ENCODE measurements at places on chromosomes 2 and 18. TPM values are rescaled to one million over a fixed set of nuclear protein-coding genes. Genes with fewer than 3 reads are reported as not detected.

Gene FIGLA
- total RNA-seq = not detected

Gene CSRNP3
- 2.1 TPM for total RNA-seq

Gene RTP5
- total RNA-seq = not detected

Gene LYG1
- not detected for total RNA-seq

Gene CCDC148
- 0.35 TPM for total RNA-seq

Gene TGFA
- total RNA-seq = 1.7 TPM

Gene HOXD4
- not detected for total RNA-seq

Gene C1QL2
- not detected for total RNA-seq

Gene GPR45
- not detected for total RNA-seq

Gene SLC14A1
- total RNA-seq = 225 TPM

Gene CFC1B
- total RNA-seq = not detected

Gene INPP5D
- 0.83 TPM for total RNA-seq

Gene USP40
- total RNA-seq = 25.0 TPM

Gene IL36G
- total RNA-seq = not detected

Gene SLC40A1
- 359 TPM for total RNA-seq

Gene RGPD3
- under 0.01 TPM for total RNA-seq

Gene IL36RN
- not detected for total RNA-seq

Gene GRB14
- total RNA-seq = 7.5 TPM

Gene ZNF804A
- under 0.01 TPM for total RNA-seq

Gene TCF23
- 0.82 TPM for total RNA-seq

Gene VAMP8
- total RNA-seq = 4.0 TPM

Gene DNER
- total RNA-seq = 0.60 TPM

Gene XDH
- total RNA-seq = 0.12 TPM

Gene POTEJ
- total RNA-seq = not detected

Gene IL18R1
- 1.1 TPM for total RNA-seq
